Neural crest cell (in vitro differentiated cells): ENCODE measurements at places on chromosomes 16 and 17. TPM values are rescaled to one million over a fixed set of nuclear protein-coding genes. Genes with fewer than 3 reads are reported as not detected.
A peak's percentile ranks its signal among the peaks of the same experiment; 100 is the strongest.

Gene NDUFAB1
- total RNA-seq = 104 and 105 TPM in 2 replicates

Gene ZNF629
- total RNA-seq = 41.0 and 41.4 TPM in 2 replicates

Gene HSD11B2
- total RNA-seq = 3.8 and 4.7 TPM in 2 replicates

Gene TCAP
- total RNA-seq = 1.9 and 2.8 TPM in 2 replicates

Gene PIK3R5
- total RNA-seq = 0.52 and 1.4 TPM in 2 replicates

DNA sequence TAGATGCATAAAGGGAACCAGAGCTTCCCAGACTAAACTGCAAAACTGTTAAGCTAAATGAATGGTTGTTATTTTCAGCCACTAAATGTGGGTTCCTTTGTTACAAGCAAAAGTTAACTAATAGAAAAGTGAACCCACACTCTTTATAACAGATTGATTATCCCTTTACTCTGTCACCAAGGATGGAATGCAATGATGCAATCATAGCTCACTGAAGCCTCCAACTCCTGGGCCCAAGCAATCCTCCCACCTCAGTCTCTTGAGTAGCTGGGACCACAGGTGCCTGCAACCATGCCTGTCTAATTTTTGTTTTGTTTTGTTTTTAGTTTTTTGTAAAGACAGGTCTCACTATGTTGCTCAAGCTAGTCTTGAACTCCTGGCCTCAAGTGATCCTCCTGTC, 6.5 kb downstream of the KRT9 start:
- DNase-seq = no peak

GRCh38 chr17:4530799-4531730, 24.1 kb downstream of the MYBBP1A start:
- no peak for DNase-seq

GRCh38 chr17:53093391-53093790, 729.3 kb upstream of the KIF2B start:
- DNase-seq = no peak

DNA sequence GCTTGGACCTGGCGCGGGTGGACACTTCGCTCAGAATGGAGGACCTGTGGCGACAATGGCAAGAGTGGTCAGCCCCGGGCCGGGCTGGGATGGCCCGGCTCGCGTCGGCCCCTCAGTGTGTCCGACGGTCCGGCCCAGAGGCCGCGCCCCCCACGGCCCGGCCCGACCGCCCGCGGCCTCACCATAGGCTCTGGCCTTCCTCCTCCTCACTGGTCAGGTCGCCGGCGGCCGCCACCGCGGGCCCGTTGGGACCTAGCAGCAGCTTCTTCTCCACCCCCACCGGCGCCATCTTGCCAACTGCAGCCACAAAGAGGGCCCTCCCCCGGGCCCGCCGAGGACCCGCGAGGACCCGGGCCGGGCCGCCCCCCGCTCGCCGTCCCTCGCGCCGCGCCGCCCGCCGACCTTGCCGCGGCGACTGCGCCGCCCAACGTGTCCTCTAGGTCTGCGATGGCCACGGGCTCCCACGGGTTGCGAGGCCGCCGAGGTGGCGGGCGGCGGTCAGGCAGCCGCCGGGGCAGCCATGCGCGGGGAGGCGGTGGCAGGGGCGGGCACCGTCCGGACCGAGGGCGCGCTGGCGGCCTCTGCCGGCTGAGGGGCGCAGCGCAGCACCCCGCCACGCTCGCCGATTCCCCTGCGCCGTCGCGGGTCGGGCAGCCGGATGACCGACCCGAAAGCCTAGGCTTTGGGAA, at the start of gene DYNC1LI2:
Gene DYNC1LI2 (minus strand): TSS at position 307 of the 689 bp plus-strand sequence. CDS start 18 bp downstream, at position 289.
- DNase-seq = peak; percentile 83

DNA sequence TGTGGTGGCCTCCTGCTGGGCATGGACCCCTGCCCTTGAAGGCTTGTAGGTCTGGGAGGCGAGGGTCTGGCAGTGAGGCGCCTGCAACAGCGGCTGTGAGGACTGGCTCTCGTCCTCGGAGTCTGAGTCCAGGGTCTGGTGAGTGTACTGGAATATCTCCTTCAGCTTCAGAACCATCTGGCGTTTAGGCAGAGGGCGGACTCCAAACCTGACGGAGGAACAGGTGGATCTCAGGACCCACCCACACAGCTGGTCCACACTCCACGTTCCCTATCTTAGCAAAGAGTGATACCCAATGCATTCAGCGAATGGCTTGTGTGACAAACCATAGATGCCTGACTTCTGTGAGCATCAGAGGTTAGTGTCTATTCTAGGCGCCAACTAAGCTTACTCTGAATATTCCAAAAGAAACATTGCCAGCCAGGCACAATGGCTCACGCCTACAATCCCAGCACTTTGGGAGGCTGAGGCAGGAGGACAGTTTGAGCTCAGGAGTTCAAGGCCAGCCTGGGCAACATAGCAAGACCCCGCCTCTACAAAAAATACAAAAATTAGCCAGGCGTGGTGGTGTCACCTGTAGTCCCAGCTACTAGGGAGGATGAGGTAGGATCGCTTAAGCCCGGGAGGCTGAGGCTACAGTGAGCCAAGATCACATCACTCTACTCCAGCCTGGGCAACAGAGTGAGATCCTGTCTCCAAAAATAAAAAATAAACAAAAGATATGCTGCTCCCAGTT, 6.3 kb upstream of the NLRC3 start:
- no peak for DNase-seq

GRCh38 chr17:75013092-75013559, 656 bp downstream of the MRPL58 start:
- no peak for DNase-seq

GRCh38 chr17:40326014-40326831, 17.2 kb downstream of the RARA start:
- no peak for DNase-seq

- no peak for DNase-seq
These were observed 419.4 kb downstream of the PMP22 start for GRCh38 chr17:14845591-14846281.

- DNase-seq = no peak
These were observed 24.8 kb upstream of the ALOX15 start for GRCh38 chr17:4666296-4666695.

- no peak for DNase-seq
These were observed 7.1 kb upstream of the GHDC start for GRCh38 chr17:42201458-42201772.

GRCh38 chr17:39118674-39119419, 32.6 kb downstream of the PLXDC1 start:
- DNase-seq = no peak

GRCh38 chr17:75996665-75997590, 3.7 kb upstream of the CDK3 start:
- DNase-seq = no peak

DNA sequence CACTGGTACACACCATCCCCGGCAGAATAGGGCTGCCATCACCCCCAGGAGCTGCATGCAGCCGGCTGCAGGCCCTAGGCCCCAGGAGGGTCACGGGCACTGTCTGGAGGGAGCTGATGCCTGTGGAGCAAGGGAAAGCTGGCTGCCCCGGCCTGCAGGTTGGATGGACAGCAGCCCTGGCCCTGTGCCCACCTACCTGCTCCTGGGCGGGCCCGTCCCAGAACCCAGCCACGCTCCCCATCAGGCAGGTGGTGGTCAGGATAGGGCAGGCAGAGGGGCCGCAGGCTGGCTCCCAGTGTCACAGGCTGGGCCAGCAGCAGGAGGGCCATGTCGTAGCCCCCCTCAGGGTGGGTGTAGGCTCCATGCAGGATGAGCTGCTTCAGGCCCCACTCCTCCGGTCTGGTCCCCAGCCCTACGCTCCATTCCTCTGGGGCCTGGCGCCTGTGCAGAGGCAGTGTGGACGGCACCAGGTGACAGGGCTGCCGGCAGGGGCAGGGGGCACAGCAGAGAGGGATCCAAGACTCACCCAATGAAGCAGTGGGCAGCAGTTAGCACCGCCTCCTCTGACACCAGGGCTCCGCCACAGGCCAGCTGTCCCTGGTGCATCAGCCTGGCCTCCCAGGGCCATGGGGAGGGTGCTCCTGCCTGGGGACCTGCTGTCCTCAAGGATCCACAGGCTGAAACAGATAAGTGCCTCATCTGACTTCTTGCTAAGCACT, 4.0 kb downstream of the PRSS53 start:
- no peak for DNase-seq

DNA sequence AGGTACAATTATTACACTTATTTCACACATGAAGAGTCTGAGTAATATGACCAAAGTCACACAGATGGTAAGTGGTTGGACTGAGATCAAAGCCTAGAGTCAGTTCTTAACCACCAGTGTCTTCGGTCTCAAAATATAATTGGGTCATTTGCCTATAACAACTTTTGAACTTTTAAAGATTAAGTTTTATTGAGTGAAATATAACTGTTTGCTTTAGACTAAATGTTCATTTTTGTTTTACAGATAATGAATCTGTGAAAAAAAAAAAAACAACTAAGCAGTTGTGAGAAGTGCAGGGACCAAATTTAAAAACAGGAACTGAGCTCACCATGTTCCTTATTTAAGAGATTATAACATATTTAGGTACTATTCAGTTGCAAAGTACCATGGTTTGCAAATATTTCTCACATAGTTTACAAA, 150.1 kb downstream of the ITFG1 start:
- DNase-seq = no peak
